ENCODE measurements at places on chromosomes 1 and 21.

DNA sequence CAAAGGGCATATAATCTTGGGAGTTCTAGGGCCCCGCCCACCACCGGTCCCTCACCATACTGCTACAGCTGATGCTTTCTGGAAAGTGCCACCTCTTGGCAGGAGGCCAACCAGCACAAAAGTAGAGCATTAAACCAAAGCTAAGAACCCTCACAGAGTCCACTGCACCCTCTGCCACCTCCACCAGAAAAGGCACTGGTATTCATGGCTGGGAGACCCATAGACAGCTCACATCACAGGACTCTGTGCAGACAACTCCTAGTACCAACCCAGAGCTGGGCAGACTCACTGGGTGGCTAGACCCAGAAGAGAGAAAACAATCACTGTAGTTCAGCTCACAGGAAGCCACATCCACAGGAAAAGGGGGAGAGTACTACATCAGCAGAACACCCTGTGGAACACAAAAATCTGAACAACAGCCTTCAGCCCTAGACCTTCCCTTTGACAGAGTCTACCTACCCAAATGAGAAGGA, 10.8 kb downstream of the THEM4 start:
- no peak for DNase-seq

GRCh38 chr21:34345091-34345871, 18.5 kb upstream of the KCNE2 start:
- DNase-seq: no peak

DNA sequence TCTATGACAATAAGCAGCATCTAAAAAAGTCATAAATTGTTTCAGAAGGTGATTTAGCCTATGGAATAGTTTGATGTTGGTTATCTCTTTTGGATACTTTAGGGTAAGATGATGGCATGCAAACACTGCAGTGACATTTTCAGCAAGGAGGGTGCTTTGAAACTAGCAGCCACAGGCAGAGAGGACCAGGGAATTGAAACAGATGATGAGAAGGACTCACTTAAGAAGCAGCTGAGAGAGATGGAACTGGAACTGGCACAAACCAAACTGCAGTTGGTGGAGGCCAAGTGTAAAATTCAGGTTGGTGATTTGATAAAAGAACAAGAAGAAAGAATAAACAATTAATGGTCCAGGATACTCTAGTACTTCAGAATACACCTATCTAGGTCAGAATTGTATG, 11.2 kb upstream of the CACYBP start:
- no peak for DNase-seq

DNA sequence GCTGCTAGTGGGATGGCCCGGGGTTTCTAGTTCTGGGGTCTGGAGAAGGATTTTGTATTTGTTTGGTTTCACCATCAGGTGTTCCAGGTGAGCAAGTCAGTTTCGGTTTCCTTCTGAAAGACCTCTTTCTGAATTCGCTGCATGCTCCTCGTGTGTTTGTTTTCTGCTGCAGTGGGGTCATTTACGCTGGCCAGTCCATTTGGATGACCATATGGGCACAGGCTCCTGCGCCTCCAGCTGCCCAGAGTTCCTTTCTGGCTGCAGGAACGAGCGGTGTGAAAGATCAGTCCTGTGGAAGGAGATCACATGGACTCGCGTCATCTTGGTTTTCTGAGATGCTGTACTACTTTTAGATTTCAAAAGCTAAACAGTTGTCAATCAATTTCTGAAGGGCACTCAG, 83.7 kb upstream of the GCLM start:
- no peak for DNase-seq

GRCh38 chr1:220421508-220421907, 106.4 kb upstream of the MARK1 start:
- no peak for DNase-seq

DNA sequence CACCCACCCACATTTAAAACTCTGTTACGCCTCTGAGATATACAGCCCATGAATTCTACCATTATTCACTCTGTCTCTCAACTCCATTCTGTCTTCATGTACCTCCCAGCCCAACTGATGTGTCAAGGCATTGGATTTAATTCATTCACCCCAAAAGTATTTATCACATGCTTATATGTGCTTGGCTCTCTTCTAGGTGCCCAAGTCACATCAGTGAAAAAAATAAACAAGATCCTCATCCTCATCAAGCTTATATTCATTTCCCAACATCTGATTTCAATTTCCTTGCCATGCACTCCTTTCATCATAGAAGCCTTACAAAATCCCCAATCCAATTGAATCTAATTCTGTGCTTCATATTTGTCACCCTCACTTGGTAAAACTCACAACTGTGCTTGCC, 967.6 kb downstream of the LTN1 start:
- no peak for DNase-seq

DNA sequence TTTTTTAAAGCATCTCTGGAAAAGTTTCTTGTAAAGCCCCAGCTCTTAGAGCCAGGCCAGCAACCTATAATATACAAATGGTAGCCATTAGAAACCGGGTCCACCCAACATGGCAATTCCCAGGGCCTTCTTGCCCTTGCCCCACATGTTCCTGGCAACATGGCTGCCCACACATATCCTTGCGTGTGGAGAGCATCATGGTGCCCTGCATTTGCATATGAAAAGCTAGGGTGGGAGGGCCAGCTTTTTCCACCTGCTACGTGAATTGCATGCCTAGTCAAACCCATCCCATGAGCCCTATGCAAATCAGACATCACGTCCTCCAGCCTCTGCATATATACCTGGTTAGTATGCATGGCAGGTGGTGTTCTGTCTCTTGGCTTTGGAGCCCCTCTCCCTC, 88.2 kb downstream of the RABGAP1L start:
- no peak for DNase-seq

- no peak for DNase-seq
Observed at GRCh38 chr21:44509539-44509938, 30.5 kb downstream of the KRTAP10-1 start.

DNA sequence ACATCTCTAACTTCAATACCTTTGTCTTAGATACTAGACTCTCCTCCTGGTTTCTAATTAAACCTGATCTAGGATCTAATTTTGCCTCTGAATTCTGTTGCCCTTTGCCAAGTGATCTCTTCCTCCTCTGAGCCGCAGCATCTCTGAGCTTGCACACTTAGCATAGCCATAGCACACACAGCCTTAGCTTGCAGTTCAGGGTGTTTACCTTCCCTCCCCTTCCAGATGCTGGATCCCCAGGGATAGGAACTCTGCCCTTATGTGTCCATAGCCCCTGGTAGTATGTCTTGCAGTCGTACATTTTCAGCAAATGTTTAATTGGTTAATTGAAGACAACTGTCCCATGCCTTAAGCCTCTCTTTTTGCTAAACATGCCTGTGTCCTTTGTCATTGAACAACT, 30.3 kb downstream of the SELL start:
- no peak for DNase-seq

GRCh38 chr1:9128166-9128519, 759 bp downstream of the GPR157 start:
- no peak for DNase-seq

DNA sequence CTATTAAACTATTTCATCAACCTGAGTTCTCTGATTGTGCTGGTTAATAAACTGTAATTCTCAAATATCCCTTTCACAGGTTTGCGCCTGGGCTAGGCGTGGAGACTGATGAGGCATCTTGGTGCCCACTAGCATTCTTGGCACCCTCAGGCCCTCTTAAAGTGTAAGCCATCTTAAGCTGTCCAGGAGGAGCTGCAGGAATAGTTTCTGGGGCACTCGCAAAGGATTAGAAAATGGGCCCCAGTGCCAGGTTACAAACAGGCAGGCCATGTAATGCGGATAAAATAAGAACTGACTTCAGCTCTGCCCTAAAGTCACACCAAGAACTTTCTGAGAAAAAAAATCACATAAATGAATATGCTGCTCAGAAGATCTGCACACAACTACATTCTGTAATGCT, 1.1 kb downstream of the CASQ2 start:
- no peak for DNase-seq

- no peak for DNase-seq
Observed at GRCh38 chr1:41935226-41935625, 16.5 kb upstream of the HIVEP3 start.

GRCh38 chr1:58422436-58422835, 124.1 kb downstream of the OMA1 start:
- no peak for DNase-seq

GRCh38 chr1:207032528-207033017, at the start of gene C1orf116:
Gene C1orf116, minus strand, starts transcription at chr1:207032756. Its CDS starts 5,158 bp downstream, at chr1:207027598.
- no peak for DNase-seq

- DNase-seq: no peak
Observed at GRCh38 chr1:187985897-187986654, 1157.3 kb downstream of the PLA2G4A start.

- no peak for DNase-seq
Observed at GRCh38 chr1:59242370-59242769, 54.5 kb upstream of the FGGY start.

- DNase-seq: no peak
Observed at GRCh38 chr1:118868387-118868786, 119.8 kb downstream of the TBX15 start.

DNA sequence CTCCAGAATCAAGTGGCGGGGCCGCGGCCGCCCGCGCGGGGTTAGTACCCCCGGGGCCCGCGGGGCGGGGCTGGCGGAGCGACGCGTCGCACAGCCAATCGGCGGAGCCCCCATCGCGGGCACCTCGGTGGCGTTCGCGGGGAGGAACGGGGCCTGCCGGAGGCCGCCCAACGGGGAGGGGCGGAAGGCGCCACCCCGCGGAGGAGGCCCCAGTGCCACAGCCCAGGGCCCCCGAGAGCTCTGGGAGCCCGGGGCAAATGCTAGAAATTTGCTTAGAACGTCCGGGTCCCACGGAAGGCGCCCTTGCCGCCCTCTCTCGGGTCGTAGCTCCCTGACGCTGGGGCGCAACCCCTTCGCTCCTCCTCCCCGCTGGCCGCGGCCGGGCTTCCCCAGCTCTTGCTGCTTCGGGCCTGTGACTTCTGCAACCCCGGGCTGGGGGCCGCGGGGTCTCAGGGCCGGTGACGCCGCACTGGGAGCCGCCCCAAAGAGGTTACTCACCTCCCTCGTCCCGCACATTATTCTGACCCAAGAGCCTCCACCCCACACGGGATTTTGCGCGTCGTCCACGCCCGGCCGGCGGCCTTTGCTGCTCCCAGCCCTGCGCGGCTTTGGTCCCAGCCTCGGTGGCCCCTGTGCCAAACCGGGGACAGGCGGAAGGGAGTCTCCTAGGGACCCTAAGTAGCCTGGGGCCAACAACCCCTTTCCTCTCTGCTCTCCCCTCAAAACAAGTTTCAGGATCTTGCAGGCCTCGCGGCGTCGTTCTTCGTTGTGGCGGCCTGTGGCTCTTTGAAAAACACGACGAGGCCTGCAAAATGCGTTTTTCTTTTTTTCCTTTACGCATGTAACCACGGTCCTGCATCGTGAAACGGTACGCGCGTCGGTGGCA, at the start of gene RUNX3:
Gene RUNX3 (minus strand): TSS at position 17 of the 886 bp plus-strand sequence. CDS start 408 bp downstream, outside the sequence.
- peak; percentile 87 for DNase-seq

GRCh38 chr1:181630838-181631237, 147.5 kb downstream of the CACNA1E start:
- DNase-seq: no peak

DNA sequence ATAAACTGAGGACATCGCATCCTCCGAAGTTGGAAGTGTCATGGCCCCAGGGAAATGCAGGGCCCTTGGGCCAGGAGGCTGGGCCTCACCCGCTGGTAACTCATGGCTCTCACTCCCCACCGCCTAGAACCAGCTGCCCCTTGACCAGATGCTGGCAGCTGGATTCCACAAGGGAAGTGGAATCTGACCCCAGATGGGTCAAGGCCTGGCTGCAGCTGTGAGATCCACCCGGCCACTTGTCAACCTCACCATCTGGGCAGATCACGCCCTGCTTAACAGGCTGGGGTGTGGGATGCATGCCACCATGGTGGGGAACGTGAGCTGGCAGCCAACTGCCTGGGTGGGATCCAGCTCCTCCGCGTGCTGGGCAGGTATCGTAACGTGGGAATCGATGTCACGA, 25.5 kb downstream of the KCNAB2 start:
- DNase-seq: no peak

DNA sequence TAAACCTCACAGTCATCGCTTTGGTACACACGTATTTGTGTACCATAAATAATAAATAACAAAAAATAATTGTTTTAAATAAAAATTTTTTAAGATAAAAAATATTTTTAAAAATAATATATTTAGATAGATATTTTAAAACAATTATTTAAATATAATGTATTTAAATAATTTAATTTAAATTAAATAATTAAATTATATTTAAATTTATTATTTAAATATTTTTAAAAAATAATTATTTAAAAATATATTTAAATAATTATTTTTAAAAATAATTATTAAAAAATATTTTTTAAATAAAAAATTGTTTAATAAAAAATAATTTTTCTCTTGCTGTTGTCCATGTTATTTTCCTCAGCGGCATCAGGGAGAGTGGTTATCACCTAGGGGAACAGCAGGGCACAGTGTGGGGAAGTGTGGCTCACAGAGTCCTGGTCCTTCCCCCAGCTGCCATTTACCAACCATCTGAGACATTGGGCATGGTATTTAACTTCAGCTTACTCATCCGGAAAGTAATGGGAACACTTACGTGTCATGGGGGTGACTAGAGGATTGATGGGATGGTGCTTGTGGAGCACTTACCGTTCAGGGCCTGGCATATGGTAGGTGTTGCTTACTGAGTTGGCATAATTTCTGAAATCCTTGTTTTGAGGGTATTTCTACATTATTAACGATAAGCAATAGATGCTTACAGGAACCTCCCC, 92.9 kb upstream of the TSPAN2 start:
- DNase-seq: no peak

GRCh38 chr21:32708069-32708468, 19.7 kb downstream of the SYNJ1 start:
- no peak for DNase-seq

GRCh38 chr1:44275991-44276405, 62.7 kb downstream of the DMAP1 start:
- no peak for DNase-seq

GRCh38 chr1:186420923-186421322, 40.0 kb downstream of the PDC start:
- DNase-seq: no peak

GRCh38 chr1:32830092-32830852, 12.8 kb downstream of the S100PBP start:
- no peak for DNase-seq

- no peak for DNase-seq
Observed at GRCh38 chr1:24141311-24141997, 1.5 kb downstream of the IL22RA1 start.

DNA sequence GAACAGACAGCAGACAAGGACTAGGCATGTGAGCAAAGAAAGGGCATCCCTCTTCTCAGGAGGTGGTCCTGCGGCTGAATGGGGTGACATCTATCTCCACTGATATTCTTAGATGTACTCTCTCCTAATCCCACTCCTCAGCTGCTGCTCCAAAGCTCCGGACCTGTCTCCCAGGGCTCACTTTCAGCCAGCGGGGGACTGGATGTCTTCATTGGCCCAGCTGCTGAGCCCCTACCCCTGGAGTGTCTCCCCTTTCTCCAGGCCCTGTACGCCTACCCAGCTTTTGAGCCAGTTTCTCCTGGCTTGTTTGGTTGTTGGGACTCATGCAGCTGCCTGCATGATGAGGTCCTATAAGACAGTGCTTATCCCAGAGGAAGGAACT, 28.8 kb upstream of the CSF1 start:
- DNase-seq: no peak

- no peak for DNase-seq
Observed at GRCh38 chr1:54378157-54378873, 27.9 kb downstream of the SSBP3 start.

Data from activated CD8-positive, alpha-beta memory T cell treated with anti-CD3 and anti-CD28 coated beads for 4 hours (primary cell).